ENCODE measurements at places on chromosomes 16 and 17.

GRCh38 chr17:40564883-40565768 lies at the start of gene CCR7:
CCR7 (minus strand) TSS chr17:40565472; CDS start chr17:40565409, 63 bp downstream.
- peak; percentile 76 for DNase-seq

DNA sequence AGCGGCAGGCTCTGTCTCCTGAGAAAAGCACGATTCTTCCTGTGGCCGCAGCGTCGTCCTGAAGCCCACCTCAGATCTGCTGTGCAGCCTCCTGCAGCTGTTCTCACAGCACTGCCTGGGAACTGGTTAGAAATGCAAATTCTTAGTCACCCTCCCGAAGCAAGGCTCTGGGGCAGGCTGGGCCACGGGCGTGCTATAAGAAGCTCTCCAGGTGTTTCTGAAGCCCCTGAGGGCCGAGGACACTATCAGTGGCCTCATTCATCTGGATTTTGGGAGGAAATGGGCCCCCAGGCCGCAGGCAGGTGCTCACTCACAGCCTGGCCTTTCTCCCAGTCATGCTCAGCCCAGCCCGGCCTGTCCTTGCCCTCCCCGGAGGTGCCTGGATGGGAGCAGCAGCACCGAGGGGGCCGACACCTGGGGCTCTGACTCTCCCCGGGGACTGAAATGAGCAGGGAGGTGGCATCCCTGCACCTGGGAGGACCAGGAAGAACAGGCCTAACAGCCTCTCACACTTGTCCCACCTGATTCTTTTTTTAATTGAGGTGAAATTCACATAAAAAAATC lies 10.4 kb upstream of the NLRC3 start:
- DNase-seq: no peak

DNA sequence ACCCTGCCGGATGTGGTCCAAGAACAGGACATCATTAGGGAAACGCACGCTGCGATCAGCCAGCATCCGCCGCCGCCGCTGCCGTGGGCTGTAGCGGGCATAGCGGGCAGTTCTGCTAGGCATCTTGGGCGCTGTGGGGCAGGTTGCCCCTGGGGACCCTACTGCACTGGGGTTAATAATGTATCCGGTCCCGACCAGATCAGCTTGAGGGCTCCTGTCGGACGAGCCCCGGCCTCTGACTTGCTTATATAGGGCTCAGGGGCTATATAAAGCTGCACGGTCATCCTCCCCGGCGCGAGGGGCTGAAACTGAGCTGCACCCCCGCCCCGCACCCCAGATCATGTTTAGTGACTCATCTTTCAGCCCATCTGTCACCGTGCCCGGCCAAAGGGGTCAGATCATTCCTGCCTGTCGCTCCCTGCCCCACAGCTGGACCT lies at the start of gene PPP1R27:
Gene PPP1R27 (minus strand): TSS at position 220 of the 437 bp plus-strand sequence. CDS start 97 bp downstream, at position 123.
- DNase-seq: no peak

DNA sequence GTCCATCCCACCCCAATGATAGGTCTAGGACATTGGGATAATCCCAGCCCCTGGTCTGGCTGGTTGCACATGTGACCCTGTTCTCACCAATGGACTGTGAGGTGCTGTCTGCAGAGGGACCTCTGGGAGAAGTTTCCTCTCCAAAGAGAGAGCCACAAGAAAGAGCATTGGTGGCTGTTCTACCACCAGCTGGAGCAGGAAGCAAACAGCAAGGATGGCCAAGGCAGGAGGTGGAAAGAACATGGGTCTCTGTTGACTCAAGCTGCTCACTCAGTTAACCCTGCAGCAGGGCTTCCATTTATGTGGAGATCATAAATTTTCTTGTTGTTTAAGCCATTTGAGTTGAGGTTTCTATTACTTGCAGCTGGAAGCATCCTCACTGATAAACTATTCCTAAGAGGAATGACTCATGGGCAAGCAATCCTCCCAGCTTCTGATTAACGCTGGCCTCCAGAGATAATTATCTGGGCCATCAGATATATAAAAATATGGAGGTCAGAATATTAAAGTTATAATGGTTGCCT lies 52.6 kb downstream of the CYB5B start:
- DNase-seq: no peak

DNA sequence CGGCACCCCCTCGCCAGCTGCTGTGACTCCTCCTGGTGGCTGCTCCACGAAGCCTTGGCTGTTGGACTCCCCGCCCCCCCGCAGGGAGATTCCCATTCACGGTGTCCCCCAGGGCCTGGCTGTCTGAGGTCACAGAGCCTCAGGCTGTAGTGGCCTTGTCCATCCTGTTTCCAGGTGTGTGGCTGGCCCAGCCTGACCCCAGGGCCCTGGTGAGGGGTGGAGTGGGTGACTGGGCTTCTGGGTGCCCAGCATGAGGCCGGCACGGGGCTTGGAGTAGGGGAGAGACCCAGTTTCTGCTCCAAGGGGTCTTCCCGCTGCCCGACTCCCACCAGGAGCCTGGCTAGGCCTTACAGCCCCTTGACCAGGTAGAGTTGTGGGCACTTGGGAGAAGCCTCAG lies 10.4 kb downstream of the PRSS27 start:
- DNase-seq: no peak

DNA sequence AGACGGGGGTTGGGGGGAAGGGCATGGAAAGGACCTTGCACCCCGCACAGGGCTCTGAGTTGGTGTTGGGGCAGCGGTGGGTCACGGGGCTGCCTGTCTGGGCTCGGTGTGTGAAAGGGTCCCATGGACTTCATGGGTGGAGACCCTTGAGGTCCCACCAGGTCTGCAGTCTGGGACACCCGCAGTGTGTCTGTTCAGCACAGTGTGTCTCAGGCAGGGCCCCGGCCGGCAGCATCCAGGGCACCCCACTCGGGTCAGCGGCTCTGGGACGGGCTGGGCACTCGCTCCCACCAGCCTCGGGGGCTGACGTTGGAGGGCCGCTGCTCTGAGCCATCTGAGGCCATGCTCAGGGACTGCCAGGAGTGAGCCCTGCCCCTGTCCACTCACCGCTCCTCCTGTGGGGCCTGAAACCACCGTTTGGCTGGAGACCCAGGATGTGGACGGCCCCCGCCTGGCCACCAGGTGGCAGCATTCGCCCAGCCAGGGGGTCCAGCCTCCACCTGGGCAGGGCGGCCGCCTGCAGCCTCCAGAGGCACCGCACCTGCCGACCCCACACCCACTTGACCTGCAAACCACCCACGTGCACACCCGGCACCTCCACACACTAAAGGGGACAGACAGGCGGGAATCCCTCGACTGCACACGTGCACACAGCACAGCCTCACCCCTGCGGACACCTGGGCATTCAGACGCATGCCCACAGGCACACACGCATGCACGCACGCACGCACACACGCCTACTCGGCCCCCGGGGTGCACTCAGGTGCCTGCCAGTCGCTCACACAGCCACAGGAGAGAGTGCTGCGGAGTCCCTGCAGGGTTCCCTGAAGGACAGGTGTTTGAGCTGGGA lies 10.1 kb upstream of the ZFPM1 start:
- DNase-seq: peak; percentile 80

- DNase-seq: no peak
These were observed 922 bp downstream of the FBXL19 start for GRCh38 chr16:30924076-30924912.

DNA sequence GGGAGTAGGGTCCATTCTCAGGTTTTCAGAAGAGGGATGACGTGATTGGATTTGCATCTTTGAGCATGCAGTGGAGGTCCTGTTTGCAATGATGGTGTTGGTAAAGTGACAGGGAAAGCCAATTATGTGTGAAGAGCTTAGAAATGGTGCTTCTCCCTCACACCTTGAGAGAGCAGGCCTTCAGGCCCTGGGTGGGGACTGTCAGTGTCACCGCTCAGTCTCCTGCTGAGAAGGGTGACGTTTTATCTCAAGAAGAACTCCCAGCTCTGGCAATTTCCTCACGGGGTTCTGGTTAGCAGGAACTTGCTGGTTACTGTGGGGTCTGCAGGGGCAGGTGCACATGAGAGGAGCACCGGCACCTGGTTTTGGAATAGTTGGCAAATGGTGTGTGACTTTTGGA lies 11.2 kb downstream of the PLCG2 start:
- no peak for DNase-seq

DNA sequence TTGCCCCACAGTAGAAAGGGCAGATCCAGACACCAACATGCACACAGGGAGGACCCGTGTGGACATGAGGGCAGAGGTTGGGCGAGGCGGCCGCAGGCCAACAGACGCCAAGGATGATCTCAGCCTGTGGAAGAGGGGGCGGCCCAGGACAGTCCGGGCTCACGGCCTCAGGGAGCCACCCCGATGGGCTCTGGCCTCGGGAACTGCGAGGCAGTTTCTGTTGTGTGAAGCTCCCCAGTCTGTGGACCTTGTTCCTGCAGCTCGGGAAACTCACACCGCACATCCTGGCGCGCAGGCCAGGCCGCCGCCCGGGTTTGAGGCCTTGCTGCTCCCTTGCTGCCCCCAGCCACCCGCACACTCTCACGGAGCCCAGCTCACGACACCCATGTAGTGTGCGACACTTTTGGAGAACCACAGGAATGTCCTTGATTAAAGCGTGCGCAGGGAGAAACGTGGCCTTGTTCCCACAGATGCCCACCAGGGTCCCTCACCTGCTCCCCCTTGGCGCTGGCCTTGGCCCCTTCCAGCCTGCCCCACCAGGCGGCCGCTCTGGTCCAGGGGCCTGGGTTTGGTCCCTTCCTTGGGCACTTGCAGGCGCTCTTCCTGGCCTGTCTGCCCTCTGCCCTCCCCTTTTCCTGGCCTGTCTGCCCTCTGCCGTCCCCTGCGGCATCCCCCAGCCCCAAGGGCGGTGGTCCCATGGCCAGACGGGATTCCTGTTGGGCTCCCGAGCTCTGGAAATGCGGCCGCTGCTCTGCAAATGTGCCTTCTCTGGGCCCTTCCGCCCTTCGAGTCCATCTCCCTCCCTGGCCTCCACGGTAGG lies 9.3 kb upstream of the SLC38A10 start:
- DNase-seq: no peak

DNA sequence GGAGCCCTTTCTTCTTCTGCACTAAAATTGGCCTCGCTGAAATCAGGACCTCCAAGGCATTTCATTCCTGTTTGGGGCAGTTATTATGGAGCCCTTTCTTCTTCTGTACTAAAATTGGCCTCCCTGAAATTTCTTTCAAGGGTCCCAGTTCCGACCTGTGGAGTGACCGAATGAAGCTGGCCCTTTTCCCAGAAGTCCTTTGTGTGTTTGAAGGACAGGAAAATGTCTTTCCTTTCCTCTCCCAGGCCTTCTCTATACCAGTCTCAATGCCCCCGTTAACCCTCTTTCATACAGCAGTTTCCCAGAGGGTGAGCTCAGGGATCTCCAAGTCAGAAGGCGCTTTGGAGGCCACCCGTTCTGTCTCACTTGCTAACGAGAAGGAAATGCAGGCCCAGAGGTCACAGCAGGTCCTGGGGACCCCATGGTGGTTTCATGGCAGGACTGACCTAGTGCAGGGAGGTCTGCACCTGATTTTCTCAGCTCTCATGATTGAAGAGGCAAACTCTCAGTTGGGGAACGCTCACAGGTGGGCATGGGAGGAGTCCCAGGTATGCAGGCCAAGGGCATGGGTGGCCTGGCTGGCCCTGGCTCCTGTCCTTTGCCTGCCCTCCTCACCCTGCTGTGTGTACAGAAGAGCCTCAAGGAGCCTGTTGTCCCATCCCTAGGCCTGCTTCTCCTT lies 37.1 kb upstream of the DOC2B start:
- no peak for DNase-seq

DNA sequence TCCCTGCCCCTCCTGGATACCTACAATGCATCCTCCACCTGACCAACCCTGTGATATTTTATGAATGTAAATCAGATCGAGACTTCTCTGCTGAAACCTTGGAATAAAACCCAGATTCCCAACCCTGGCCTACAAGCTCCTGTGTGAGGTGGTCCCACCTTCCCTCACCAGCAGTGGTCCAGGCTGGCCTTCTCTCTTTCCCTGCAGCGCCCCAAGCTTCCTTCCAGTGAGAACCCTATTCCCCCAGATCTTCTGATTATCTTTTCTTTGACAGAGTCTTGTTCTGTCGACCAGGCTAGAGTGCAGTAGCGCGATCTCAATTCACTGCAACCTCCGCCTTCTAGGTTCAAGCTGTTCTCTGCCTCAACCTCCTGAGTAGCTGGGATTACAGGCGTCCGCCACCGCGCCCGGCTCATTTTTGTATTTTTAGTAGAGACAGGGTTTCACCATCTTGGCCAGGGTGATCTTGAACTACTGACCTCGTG lies 2.5 kb upstream of the HELZ start:
- DNase-seq: no peak

- DNase-seq: no peak
These were observed 2.3 kb downstream of the TOP2A start for GRCh38 chr17:40415390-40415789.

DNA sequence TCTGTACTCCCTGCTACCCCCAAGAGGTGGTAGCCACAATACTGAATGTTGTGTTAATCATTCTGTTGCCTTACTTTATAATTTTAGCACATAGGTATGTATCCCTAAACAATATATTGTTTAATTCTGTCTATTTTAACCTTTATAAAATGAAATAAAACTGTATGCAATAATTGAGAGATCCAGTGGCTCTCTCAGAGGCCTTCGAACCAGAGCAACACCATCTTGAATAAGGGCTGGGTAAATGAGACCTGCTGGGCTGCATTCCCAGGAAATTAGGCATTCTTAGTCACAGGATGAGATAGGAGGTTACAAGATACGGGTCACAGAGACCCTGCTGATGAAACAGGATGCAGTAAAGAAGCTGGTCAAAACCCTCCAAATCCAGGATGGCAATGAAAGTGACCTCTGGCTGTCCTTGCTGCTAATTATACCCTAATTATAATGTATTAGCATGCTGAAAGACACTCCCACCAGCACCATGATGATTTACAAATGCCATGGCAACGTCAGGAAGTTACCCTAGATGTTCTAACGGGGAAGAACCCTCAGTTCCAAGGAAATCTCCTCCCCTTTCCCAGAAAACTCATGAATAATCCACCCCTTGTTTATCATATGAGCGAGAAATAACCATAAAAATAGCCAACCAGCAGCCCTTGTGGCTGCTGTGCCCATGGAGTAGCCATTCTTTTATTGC lies 2.0 kb upstream of the CANT1 start:
- no peak for DNase-seq

- no peak for DNase-seq
These were observed 3.0 kb downstream of the CDRT4 start for GRCh38 chr17:15464231-15464985.

- no peak for DNase-seq
These were observed 84.9 kb downstream of the TEX14 start for GRCh38 chr17:58606934-58607333.

GRCh38 chr17:70215656-70216055 lies 46.3 kb downstream of the KCNJ2 start:
- DNase-seq: no peak

- peak; percentile 13 for DNase-seq
These were observed 708 bp downstream of the DHX33 start for GRCh38 chr17:5468075-5468473.

GRCh38 chr16:60419859-60420258 lies 1616.4 kb downstream of the CDH8 start:
- no peak for DNase-seq

- no peak for DNase-seq
These were observed 46.5 kb downstream of the TEX2 start for GRCh38 chr17:64216338-64217248.

Measured in stimulated activated CD4-positive, alpha-beta T cell treated with anti-CD3 and anti-CD28 coated beads, Interleukin-2, amount 100 ng/mL, for 48 hours (primary cell).